ENCODE measurements at places on chromosomes 1 and 21.
A peak's percentile ranks its signal among the peaks of the same experiment; 100 is the strongest.

GRCh38 chr1:62833529-62833928 lies 49.6 kb downstream of the ATG4C start:
- DNase-seq = no peak

DNA sequence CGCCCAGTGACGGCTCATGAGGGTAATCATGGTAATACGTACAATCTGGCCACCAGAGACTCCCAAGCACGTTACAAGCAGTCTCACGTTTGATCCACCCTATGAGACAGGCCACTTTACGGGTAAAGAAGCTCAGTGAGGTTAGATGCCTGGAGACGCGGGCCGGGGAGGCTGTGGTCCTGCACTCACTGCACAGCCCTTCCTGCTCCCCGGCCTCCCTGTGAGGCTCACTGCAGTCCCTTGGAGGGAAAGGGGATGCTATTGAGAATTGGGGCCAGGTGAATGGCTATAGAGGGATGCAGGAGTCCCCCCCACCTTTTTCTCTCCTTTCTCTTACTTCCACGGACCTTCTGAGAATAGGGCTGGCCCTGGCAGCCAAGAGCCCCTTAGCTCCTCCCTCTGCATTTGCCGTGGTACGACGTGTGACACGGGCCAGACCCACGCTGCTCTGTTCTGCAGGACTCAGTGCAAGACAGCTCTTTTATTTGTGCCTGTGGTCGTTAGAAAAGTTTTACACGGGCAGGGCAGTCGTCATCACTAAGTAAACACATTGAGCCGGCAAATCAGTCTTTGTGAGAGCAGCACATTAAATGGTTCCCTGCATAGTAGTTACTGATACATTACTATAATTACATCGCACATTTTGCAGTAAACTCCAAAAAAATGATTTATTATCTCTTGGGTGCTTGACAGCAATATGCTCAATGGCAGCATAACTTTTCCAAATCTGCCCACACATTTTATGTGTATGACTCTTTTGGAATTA lies 18.8 kb downstream of the KIF26B start:
- no peak for DNase-seq

DNA sequence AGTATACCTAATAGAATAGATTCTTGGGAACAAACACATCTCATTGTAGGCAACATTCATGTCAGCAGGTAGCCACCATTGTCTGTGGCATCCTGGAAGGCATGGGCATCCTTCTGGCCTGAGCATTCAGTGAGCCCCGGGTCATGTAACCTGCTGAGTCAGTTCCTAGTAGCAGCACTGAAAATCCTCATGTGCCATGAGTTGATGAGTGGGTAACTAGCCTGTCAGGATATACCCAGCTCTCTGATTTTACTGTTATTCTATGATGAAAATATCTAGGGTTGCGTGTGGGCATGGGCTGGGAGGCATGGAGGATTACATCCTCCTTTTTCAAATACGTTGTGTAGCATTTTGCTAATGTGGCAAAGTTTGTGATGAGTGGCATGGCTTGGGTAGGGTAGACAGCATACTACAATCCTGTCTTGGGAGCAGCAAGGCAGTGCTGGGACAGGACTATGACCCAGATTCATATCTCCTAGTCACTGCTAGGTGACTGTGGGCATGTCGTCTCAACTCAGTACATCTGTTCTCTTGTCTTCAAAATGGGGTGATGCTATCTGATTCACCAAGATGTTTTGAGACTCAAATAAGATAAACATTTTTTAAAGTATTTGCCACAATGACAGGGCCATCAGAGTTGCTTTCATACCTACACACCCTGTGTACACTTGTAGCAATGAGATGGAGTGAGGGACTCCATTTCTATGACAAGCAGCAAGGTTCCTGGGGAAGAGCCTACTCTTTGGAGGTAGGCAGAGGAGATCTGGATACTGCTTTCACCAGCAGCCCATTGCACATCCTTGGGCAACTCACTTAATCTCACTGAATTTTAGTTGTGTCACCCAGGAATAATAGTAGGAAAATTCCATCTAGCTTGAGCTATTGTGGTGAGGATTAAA lies 62.5 kb downstream of the CD58 start:
- no peak for DNase-seq

DNA sequence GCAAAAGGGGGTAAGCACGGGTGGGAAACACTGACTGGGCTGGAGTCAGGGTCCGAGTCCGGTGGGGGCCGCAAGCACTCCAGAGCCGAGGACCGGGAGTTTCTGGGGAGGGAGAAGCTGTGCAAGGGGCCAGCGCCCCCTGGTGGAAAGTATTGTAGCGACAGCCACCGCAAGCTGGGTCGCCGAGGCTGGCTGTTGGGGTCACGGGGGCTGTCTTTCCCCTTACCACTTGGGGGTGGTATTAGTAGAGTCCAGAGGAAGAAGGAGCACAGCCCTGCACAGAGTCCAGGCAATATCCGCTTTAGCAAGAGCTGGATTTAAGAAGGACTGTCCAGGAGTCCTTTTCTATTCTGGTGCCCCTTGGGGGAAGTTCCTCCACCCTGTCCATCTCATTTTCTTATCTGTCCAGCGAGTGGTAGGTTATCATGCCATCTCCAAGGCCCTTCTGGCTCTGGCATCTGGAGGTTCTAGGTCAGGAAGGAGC lies 17.9 kb upstream of the ETV3 start:
- peak; percentile 86 for DNase-seq

DNA sequence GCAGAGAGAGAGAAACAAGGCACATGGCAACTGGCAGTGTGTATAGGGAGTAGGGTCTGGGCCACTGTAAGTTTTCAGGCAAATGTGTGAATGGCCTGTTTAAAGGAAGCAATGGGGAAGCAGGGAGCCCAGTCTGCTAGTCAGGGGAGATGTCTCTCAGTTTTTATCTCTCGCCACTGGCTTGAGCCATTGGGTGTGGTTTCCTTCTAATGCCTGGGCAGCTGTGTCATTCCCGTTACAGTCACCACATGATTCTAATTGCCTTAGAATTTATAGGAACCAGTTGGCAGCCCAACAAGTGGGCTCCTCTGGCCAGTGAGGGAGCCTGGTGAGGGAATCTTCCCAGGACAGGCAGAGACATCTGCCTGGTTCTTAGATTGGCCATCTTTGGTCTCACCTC lies 182.4 kb downstream of the DISC1 start:
- no peak for DNase-seq

DNA sequence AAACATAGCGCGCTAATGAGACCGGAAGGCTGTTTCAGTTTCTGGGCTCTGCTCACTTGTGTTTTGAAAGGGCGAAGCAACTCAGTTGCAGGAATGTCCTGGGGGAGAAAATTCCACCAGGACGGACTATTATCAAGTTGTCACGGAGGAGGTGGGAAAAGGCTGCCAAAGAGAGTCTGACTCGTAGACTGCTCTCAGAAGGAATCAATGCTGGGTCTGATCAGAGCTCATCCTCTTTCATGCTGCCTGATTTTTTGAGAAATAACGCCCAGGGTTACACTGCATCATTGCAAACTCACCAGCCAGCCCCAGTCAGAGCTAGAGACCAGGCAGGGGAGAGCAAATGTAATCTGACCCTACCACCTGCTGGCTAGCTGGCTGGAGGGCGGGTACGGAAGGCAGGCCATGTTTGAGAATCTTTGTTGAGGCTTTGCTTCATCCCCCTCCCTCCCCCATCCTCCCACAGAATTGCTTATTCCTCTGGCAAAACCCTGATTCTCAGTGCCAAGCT lies 36.4 kb upstream of the BCL9 start:
- DNase-seq = no peak

DNA sequence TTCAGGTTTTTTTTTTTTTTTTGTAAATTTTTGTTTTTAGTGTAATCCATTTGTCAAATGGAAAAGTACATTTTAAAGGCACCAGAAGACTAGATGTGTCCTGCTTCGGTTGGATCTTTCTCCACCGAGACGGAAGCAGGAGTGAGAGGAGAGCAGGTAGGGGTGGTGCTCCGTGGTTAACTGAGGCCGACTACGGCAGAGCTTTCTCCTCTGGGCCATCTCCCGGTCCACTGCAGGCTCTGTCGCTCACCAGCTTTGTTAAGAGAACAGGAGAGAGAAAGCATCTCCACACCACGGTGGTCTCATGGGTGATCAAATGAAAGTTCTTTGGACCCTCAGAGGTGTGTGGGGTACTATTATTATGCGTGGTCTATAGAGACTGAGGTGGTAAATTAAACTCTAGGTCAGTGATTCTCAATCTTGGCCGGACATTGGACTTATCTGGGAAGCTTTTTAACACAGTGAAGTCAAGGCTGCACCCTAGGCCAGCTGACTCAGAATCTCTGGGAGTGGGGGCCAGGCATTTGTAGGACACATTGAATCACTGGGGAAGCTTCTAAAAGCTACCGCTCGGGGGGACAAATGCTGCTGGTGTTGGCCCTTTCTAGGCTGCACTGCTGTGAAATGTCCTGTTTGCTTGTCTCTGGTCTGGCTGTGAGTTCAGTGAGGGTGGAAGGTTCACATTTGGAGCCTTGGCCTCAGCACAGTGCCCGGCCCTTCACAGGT lies 25.0 kb downstream of the ABCA4 start:
- DNase-seq = no peak

GRCh38 chr1:218339267-218339831 lies 5.8 kb upstream of the TGFB2 start:
- no peak for DNase-seq

- peak; percentile 29 for DNase-seq
These were observed at the start of gene CFAP45 for GRCh38 chr1:159900086-159900680. CFAP45 (minus strand) TSS chr1:159900165; CDS start chr1:159900098, 67 bp downstream.

DNA sequence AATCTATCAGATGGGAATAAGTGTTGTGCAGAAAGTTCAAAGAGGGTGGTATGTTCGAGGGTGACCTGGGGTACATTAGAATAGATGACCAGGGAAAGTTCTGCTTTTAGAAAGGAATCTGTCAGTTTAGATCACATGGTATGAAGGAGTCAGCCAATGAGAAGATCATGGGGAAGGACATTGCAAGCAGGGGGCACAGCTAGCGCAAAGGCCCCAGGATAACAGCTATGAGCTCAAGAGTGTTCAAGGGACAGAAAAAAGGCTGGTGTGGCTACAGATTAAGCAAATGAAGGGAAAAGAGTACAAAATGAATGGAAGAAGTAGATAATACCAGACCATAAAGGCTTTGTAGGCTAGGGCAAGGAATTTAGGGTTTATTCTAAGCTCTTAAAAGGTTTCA lies 8.6 kb downstream of the LEPR start:
- no peak for DNase-seq

DNA sequence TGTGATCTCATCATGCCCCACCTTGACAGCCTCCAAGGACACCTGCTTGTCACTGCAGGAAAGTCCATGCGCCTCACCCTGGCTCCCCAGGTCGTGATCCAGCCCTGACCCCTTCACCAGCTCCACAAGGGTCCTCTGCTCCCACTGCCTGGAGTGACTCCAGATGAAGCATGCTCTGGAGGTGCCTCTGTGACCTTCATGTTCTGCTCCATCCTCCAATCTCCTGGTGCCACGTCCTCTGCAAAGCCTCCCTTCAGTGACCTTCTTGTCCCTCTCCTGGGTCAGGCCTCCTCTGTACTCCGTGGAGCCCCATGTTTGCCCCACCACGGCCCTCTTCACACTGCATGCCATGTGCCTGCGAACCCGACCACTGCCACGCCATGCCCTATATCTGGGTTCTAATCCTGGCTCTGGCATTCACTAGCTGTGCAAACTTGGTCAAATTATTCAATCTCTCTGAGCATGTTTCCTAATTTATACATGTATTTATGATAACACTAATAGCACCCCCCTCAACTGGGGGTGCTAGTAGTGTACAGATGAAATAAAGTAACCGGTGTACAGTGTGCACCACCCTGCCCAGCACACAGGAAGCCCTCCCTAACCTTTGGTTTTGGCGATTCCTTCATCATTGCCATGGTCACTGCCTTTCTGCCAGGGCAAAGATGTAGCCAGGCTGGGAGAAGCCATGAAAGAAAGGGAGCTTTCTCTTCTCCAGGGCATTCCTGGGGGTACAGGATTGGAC lies 77.4 kb downstream of the STUM start:
- no peak for DNase-seq

DNA sequence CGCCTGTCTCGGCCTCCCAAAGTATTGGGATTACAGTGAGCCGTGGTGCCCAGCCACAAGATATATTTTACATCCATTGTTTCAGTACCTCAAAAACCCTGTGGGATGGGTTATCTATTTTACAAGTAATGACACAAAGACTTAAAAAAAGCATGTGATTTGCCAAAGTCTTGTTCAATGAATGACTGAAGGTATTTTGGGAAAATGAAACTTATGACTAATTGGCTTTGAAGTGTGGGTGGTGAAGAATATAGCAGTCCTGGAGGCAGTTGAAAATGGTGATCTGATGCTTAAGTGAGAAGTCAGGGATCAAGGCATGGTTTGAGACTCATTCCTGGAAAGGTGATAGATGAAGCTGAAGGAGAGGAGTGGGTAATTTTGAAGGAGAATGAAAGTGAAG lies 3.0 kb downstream of the SWT1 start:
- no peak for DNase-seq

DNA sequence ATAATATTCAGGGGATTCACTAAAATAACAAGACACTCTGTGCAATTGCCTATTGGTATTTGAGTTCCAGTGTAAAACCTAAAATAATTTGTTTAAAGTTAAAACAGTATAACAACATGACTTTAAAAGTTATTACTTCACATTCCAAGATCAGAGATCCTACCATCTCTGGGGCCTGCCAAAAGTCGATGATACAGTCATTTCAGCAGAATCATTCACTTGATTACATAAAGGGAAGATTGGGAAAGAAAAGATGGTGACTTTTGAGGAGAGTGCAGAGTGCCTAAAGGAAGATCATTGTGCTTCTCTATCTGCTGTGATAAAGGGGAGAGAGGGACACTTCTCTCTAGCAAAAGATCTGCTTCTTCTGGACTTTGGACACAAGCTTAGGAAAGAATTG lies 784.4 kb upstream of the ADGRL4 start:
- no peak for DNase-seq

GRCh38 chr1:111738436-111739193 lies 580 bp downstream of the INKA2 start:
- DNase-seq = peak; percentile 59

DNA sequence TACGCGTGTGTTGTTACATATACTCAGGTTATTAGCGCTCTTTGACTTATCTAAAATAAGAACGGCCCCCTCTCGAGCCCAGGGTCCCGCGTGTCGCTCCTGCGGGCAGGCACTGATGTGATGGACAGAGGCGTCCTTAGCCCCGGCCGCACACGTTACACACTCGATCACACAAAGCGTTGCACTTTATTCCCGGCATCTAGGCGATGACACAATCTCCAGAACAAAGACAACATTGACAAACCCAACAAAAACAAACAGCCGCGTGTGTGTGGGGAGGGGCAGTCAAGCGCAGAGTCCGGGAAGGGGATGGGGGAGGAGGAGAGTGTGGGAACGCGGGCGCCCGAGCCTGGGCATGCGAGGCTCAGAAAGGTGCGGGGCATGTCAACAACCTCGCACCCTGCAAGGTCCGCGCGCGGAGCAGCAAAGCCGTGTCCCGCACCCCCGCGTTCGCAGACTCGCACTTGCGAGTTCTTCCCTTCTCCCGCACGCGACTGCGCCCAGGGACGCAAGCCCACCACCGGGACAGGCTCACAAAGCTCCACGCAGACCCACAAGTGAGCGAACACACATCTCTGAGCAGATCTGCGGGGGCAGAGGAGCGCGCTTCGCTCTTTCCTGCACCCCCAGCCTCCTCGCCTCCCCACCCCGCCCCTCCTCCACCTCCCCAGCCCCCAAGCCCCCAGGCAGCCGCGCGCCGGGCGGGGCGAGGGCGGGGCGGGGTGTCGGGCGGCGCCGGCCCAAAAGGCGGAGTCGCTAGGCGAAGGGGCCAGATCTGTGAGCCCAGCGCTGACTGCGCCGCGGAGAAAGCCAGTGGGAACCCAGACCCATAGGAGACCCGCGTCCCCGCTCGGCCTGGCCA lies at the start of gene EFNA1:
Gene EFNA1, plus strand, starts transcription at position 772 of the 862 bp plus-strand sequence. CDS start 102 bp downstream, outside the sequence.
- peak; percentile 43 for DNase-seq

All from activated CD8-positive, alpha-beta T cell treated with anti-CD3 and anti-CD28 coated beads for 36 hours (primary cell).